ENCODE measurements at places on chromosomes 4 and X.

DNA sequence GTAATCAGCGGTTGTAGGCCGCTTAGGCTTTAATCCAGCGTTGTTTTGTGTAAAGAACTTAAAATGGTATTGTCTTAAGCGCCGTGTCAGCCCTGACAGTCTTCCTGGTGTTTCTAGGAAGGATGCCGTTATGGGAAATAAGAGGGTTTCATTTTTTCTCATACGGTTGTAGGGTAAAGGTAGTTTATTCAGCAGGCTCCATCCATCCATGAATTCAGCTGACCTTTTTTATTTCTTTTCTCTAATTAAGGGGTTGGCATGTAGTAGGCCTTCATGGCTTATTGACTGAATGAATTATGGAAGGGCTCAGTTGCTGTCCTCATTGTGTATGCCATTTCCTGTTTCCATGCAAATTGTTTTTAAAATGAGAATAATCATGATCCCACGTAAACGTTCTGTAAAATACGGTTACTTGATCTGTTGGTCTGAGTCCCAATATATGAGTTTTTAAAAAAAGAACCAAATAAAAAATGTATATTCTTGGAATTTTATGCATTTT, 693 bp downstream of the OCIAD1 start:
- DNase-seq = no peak

DNA sequence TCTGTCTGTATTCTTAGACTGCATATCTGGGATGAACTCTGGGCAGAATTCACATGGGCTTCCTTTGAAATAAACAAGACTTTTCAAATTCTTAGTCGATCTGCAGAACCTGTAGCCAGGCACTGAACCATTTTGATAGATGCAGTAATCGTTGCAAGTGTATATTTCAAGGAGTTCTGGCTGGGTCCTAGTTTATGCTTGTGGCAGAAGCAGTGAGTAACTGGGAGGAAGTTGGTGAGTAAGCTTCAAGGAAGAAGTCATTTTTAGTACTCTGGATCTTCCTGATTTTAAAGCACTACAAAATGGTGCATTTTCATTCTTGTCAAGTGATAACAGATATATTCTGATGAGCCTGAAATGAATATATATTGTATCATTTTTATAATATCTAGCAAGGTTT, 9.5 kb downstream of the HPRT1 start:
- no peak for DNase-seq

- no peak for DNase-seq
These were observed 22.7 kb upstream of the TMPRSS11F start for GRCh38 chr4:68152411-68152810.

DNA sequence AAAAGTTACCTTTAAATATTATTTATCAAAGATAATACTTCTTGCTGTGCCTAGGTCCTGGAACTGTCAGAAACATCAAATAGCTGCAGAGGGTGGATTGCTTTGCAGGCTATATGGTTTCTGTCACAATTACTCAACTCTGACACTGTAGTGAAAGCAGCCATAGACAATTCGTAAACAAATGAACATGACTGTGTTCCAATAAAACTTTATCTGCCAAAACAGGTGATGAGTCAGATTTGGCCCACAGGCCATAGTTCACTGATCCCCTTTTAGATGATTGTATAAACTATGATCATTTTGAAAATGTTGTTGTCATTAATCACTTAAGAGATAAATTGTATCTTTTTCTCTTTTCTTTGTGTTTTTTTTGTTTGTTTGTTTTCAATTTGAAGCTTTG, 8.4 kb upstream of the MEPE start:
- DNase-seq = no peak

DNA sequence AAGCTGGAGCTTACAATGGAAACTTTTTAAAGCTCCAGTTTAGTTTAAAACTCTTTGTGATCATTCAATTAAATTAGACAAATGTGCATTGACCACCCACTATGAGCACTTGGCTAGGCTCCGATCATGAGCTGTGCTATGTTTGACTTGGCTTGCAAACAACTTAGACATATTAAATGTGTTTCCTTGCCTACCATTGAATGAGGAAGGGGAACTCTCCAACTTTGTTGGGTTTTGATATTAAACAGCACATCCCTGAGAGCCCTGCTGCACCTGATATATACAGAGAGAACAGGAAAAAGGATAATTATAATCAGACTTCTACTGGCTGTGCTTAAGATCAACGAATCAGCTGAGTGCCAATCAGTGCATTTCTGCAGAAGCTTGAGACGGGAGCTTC, 71.4 kb upstream of the ADGRL3 start:
- DNase-seq = no peak

- no peak for DNase-seq
These were observed 24.8 kb downstream of the NHSL2 start for GRCh38 chrX:71935476-71935875.

DNA sequence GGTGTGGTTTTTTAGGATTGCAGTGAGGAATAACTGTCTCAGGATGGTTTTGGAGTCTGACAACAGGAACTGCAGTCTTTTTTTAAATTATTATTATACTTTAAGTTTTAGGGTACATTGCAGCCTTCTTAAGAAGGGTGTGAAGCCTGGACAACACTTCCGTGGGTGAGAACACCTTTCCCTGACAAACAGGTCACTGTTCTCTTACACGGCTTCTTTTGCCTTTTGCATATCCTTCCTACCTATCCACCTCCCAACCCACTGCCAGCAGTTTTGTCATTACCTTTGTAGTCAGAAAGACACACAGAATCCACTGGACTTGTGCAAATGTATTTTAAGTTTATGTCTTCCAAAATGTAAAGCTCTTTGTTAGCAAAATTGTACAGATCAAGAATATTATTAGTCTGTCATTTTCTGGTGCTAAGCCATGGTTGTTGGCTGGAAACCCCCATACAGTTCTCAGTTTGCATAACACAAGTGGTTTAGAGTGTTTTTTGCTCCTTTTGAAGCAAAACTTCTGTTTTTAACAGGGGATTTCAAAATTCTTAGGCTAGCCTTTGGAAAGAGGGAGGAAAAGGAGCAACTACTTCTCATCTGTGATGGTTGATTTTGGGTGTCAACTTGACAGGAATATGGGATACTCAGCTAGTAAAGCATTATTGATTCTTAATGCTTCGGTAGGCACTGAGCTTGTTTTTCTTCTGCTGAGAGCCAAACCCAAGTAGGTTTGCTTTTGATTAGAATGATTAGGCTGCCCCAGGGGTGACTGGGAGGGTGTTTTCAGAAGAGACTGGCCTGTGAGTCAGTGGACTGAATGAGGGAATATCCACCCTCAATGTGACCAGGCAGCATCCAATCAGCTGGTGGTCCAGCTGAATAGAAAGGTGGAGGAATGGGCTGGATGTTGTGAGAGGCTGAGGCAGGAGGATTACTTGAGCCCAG, 29.4 kb upstream of the KLHL2 start:
- DNase-seq = no peak

DNA sequence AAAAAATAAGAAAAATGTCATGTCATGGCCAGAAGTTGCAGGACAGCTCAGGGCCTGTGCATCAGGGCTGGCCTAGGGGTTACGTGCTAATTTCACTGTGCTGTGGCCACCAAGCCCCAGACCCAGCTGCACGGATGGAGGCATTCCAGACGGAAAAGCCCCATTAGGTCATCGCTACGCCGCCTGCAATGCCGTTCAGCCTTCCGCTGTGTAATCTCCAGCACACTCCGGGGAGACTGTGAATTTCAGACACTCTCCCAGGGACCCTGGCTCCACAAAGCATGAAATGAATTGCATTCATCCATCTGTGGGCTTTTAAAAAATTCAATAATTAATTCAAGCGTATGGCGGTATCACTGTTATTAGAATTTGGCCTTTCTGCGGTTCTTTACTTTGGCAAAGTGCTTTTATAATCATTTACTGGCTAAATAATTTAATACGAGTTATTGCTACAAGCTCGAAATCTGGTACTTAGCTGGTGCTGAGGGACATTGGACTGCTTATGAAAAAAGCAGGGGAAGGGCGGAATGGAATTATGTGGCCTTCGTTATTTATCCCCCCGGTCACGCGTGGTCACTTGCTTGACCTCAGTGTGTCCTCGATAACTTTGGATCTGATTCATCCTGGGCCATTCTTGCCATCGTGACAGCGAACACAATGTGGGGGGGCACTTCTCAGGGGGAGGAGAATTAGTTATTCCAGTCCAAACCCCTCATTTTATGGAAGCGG, 9.0 kb upstream of the NSG1 start:
- DNase-seq = no peak

GRCh38 chrX:144918936-144919335, 328.4 kb upstream of the SPANXN1 start:
- no peak for DNase-seq

- DNase-seq = no peak
These were observed 14.8 kb downstream of the SHROOM3 start for GRCh38 chr4:76449833-76450232.

DNA sequence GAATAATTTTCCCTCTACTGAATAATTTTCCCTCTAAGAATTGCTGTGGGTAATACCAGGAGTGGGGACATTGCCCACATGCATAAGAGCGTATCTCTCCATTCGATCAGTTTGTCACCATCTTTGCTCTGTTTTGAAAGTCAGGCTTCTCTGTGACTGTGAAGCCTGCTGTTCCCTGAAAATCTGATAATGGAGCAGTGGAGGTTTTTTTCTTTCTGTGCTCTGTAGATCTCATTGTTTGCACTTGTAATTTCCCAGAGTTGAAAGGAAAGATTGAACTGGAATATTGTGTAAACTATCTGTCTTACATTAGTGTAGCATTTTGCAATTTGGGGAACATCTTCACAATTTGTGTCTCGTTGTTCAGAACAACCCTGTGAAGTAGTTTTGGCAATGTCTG, 4.3 kb downstream of the ZXDB start:
- no peak for DNase-seq

DNA sequence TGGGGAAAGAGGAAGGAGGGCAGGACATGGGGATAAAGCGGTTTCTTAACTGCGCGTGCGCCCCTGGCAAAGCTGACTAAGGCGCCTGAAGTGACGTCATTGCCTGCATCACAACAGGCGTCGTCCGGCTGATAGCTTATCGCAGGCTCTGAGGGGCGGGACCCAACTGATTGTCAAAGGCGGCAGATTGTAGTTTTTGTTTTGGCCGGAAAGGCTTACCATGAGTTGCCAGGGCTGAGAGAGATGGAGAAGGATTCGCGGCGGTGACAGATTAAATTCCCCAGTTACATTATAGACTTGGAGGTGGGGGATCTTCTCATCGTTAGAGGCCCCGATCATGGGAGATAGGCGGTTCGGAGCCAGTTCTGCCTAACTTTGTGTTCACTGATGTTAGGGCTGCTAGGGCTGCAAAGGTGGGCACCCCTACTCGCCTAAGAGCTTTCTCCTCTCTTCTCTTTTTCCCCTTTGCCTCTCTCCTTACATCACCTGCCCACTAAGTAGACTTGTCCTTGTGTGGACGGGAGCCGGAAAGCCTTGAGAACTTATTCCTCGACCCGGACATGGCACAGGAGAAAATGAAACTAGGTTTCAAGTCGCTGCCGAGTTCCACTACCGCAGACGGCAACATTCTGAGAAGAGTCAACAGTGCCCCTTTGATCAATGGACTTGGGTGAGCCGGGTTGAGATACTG, 148.9 kb upstream of the PLAC1 start:
- peak; percentile 76 for DNase-seq
